ENCODE measurements at places on chromosomes 4 and X.

GRCh38 chrX:67545893-67546495 is 2.2 kb downstream of the AR start:
- peak; percentile 57 for DNase-seq

- DNase-seq = no peak
Measured at GRCh38 chrX:136879001-136879687, 1.4 kb downstream of the RBMX start.

- DNase-seq = no peak
Measured at GRCh38 chr4:109276482-109277095, 25.9 kb downstream of the COL25A1 start.

DNA sequence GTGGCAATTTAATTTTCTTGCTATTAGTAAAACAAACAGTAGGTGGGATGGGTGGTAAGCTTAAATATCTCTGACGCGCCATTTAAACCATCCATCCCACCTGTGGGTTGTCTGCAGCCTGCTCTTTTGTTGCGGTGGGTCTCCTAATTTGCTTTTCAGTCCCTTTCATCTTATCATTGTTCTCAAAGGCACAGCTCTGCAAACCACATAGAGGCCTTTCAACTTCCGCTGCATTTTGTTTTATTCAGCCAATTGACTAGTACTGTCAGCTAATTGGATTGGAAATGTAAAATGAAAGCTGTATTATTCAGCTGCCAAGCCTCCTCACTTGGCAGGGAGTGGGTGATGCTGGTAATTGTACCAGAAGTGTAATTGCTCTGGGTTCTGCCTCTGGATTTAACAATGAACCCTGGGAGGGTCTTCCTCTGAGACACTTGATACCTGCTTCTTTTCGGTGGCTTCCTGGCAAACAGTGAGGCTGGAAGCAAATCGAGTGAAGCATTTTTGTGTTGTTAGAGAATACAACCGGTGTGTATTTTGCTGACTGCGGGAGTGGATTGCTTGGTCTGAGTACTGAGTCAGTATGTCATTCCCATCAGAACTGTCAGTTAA is 165.6 kb downstream of the FRAS1 start:
- no peak for DNase-seq

- no peak for DNase-seq
Measured at GRCh38 chr4:132818091-132818490, 331.0 kb upstream of the PCDH10 start.

All from sciatic nerve (tissue), 2 donors.